ENCODE measurements at places on chromosomes 11 and 22.

- peak; percentile 45 for DNase-seq
These were observed 38.2 kb downstream of the BRD1 start for GRCh38 chr22:49789289-49790141.

- no peak for DNase-seq
These were observed 132.2 kb upstream of the SESN3 start for GRCh38 chr11:95363164-95363563.

DNA sequence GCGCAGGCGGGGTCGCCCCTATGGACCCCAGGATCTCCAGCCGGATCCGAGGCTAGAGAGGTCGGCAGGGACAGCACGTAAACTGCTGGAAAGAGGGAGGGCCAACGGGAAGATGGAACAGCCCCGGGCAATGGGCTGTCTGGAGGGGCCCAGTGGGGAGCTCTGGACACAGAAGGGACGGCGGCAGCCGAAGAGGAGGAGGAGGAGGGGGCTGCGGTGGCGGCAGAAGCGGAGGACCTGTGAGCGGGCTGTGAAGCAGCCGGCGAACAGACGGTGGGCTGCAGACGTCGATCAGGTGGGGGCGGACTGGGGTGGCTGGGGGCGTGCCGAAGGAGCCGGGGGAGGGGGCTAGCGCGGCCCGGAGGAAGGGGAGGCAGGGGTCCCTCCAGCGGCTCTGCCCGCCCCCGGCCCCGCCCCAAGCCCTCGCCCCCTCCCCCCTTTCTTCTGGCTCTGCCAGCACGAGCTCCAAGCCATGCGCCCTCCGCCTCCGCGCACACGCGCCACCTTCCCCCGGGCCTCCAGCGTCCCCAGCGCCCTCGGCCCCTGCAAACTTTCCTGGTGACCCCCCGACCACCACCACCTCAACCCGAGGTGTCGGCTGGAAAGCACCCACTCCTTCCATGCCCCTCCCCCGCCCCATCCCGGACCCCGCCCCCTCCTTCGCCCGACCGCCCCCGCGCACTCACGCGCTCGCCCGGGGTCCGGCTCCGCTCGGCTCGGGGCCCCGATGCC lies 432 bp downstream of the TNKS1BP1 start:
- DNase-seq = peak; percentile 8

- no peak for DNase-seq
These were observed 3.7 kb upstream of the CD44 start for GRCh38 chr11:35135222-35135621.

DNA sequence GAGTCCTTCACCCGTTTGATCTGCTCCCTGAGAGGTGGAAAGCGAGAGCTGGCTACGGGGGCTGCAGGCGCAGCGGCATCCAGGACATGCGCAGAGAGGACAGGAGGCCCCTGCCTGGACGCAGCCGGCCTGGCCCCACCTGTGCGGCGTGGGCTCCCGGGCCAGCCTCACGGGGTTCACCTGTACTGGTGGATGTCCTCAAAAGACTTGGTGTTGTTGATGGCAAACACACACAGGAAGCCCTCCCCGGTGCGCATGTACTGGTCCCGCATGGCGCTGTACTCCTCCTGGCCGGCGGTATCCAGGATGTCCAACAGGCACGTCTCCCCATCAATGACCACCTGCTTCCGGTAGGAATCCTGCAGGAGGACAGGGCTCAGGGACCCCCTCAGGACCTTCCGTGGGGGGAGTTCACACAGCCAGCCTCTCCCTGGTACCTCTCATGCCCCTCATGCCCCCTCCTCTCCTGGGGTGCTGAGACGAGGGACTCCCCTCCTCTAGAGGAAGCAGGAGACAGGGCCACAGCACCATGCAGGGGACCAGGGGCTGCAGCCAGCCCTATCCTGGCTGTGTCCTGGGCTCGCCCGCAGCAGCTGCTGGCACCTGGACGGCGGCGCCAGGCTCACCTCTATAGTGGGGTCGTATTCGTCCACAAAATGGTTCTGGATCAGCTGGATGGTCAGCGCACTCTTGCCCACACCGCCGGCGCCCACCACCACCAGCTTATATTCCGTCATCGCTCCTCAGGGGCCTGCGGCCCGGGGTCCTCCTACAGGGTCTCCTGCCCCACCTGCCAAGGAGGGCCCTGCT lies 1.6 kb downstream of the HRAS start:
- no peak for DNase-seq

DNA sequence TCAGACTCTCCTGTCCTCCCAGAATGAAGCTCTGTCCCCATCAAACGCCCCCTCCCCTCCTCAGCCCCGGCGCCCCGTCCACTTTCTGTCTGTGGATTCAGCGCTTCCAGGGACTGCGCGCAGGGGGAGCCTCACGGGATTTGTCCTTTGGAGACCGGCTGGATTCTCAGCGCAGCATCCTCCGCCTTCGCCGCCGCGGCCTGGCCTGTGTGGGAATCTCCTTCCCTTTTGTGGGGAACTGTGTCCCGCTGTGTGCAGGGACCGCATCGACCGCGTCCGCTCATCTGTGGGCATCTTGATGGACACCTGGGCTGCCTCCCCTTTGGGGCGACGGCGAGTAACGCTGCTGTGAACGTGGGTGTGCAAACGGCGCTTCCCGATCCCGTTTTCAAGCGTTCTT lies 1.1 kb upstream of the SCT start:
- DNase-seq = no peak

DNA sequence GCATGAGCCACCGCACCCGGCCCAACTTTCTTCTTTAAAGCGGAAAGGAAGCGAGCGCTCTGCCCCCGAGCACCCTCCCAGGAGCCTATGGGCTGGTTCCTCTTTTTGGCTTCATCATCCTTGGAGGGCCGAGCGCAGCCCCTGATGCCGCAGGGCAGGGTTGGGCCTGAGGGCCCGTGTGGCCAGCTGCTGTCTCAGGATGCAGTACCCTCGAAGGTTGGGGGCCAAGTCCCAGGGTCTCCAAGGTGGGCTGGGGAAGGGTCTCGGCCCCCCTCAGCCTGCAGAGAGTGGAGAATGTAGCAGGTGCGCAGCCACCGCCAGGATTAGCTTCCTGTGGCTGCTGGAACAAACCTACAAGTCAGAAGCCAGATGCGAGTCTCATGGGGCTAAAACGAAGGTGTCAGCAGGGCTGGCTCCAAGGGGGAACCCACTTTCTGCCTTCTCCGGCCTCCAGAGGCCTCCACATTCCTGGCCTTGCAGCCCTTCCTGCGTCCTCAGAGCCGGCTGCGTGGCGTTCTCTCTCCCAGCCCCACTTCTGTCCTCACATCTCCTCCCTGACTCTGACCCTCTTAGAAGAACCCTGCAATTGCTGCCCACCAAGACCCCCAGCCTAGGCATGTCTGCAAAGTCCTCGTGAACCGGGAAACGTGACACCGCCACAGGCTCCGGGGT lies 2.9 kb downstream of the PANX2 start:
- DNase-seq = no peak

DNA sequence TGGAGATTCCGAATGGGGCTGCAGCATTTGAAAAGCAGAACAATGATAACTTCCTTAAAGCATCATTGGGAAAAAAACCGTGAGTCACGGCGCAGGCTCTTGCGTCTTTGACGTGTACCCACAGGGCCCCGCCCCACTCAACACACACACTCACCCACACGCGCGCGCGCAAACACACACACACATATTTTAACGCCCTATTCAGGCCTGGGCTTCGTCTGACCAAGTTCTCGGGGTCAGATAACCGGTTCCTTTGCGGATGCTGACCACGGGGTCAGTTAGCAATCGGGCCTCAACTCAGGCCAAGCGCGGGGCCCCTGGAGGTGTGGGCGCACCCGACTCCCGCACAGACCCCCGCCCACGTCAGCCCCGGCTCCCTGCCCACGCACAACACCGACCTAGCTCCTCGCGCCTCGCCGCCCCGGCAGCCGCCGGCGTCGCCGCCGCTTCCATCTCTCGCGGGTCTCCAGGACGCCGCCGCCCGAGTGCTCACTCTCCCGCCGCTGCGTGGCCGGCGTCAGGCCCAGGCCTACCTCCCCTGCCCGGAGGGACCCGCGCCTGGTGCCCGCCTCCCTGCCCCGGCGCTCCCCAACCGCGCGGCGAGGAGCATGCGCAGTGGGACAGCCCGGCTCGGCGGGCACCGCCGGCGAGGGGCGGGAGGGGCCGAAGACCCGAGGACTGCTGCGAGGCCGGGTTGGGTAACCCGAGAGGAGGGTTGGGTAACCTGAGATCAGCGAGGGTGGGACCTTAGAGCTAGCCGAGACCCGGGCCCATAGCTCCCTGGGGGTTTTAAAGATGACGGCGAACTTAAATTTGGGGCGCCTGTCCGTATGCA lies at the start of gene SLC36A4:
TSS of gene SLC36A4 (minus strand) at position 612 of the 835 bp plus-strand sequence. CDS start at position 453, 159 bp downstream.
- peak; percentile 84 for DNase-seq

DNA sequence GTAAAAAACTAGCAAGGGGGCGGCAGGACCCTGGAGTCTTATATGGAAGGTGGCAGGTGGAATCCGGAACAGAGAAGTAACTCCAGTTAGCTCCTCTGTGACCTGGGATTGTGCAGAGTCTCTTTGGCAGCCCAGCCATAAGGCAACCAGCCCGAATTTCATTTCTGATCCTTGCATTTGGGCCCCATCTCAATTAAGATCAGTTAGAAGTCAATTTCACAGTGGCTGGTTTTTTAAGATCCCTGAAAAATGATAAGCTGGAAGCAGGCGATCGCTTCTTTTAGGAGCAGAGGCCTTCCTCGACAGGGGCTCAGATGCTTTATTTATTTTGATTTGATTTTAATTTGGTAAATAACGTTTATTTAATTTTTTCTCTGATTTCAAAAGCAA lies 199.0 kb downstream of the TENM4 start:
- DNase-seq = no peak

DNA sequence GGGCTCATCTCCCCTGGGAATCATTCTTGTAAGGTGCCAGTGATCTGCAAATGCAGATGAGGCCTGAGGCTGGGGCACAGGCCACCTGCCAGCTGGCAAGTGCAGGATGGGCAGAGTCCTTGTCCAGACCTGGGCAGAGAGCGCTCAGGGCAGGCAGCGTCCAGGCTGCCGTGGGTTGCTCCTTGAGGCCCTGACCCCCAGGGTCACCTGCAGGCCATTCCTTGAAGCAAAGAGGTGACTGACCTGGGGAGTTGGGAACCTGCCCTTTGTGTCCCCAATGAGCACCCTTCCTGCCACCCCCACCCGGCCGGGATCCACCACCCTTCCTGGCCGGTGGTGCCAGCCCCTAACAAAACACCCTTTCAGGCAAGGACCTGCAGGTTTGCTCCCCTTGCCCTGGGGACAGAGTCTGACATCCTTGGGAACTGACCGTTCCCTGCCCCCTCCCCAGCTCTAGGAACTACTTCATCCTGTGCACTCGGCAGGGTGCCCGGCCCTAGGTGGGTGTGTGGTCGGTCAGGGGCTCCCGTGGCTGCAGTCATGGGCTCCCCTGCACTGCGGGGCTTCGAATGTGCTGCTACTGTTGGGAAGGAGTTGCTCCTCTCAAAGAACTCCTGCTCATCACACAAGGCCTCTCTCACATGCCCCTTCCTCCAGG lies 28.3 kb downstream of the DUSP8 start:
- DNase-seq = no peak

DNA sequence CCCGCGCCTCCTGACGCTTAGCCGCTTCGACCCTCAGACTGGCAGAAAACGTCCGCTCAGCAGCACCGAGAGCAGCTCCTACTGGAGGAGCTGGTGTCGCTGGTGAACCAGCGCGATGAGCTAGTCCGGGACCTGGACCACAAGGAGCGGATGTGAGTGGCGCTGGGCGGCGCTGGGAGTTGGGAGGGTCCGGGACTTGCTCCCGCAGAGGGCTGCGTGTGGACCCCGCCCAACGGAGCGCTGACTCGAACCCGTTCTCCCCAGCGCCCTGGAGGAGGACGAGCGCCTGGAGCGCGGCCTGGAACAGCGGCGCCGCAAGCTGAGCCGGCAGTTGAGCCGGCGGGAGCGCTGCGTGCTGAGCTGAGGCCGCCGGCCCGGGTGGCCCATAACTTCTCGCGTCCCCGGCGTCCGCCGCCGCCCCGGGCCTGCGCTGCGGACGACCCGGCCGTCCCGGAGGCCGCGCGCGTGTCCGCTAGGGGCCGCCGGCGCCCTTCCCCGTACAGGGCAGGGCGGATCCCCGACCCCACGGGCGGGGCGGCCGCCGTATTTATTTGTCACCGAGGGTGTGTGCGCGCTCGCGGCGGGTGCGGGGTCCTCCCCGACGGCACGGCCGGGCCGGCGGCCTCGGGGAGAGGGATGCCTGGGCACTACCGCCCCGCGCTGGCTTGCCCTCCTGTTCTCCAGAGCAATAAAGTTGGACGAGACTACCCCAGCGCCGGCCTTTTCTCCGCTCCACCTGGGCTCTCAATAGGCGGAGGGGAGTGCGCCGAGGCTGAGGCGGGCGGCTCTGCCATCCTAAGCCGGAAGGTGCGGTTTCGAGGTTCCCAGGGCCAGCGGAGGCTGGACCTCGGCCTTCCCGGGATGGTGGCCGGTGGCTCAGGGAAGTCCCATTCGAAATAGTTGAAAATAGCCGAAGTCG lies 3.4 kb downstream of the KCNK7 start:
- no peak for DNase-seq

- DNase-seq = no peak
These were observed 88.9 kb downstream of the TBC1D22A start for GRCh38 chr22:46851311-46851710.

DNA sequence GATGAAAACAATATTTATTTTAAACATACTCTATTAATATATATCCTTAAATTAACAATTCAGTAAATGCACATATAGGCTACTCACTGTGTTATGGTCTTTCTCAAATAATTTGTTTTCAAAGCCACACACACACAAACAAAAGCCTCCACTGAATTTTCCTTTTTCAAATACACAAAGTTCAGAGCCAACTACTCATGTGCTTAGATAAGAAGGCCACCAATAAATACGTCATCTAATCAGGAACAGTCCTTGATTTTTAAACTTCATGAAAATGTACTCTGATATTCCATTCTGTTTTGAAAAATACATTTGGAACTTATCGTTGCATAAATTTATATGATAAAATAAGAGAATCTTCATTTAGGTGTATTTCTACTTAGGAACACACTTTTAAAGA lies 26.0 kb downstream of the KBTBD3 start:
- DNase-seq = no peak

- no peak for DNase-seq
These were observed 37.5 kb upstream of the LINC01488 start for GRCh38 chr11:69443968-69444364.

GRCh38 chr22:26360169-26360885 lies 68.7 kb upstream of the ASPHD2 start:
- DNase-seq = peak; percentile 59

GRCh38 chr11:65496304-65497140 lies 2.3 kb upstream of the MALAT1 start:
- no peak for DNase-seq

Data from activated CD4-positive, alpha-beta T cell treated with anti-CD3 and anti-CD28 coated beads, Interleukin-2, amount 50 U/mL, for 1 hour (primary cell).